Activated naive CD8-positive, alpha-beta T cell treated with anti-CD3 and anti-CD28 coated beads, Interleukin-2, amount 50 U/mL, for 16 hours (primary cell): ENCODE measurements at places on chromosomes 12 and 14.

GRCh38 chr12:123120452-123121166 is 30.3 kb downstream of the PITPNM2 start:
- no peak for DNase-seq

DNA sequence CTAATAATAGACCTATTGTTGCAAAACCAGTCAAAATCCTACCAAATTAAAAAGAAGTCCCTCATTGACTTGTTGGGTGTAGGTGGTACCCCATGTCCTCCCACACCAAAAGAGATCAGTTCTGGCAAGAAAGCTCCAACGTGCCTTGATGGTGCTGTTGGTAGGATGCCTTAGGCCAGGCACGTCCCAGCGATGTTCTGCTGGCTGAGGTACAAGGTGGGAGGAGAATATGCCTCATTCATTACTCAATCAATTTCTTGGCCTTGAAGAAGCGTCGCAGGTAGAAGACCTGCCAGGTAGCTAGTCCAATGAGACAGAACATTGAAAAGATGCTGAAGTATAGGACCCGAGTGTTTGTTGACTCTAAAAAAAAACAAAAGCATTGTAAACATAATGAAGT is 7.8 kb upstream of the NEK9 start:
- no peak for DNase-seq

DNA sequence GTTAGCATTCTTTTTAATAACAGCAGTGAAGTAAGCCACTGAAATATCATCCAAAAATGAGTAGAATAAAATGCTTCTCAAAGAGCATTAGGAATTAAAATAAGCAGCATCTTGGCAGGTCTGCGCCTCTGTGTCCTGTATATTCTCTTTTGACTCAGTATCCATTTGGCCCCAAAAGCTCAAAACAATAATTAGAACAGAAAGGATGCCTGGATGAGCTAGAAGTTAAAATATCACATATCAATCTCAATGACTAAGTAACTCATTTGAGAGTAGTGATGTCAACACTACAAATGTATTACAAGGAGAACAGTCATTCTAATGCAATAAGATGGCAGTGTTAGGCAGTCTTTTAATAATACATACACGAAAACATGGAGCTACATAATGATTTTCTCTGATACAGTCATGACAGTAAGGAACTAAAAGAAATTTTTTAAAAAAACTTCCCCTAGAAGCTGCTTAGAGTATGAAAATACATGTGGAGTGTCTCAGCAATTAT is 160.9 kb upstream of the ABCD2 start:
- DNase-seq: no peak

DNA sequence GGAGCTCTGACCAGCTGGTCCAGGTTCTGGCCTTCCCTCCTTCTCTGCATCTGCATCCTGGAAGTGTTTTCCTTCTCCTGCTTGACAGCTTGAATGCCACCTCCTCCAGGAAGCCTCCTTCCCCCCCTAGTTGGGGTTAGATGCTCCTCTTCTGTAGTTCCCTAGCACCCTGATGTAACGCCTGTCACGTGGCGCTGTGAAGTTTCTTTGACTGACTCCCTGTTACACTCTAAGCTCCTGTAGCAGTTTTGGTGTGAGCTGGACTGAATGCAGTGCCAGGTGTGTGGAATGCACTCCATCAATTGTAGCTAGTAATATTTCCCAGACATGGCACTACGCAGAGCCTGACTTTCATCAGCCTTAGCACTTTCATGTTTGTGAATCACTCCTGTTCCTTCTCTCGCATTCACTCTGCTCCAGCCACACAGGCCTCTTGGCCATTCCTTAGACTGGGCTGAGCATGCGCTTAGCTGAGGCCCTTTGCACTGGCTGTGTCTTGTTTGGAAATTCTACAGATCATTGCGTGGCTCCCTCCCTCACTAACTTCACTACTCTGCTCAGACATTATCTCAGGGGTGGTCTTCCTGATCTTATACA is 2.1 kb upstream of the FAIM2 start:
- no peak for DNase-seq

DNA sequence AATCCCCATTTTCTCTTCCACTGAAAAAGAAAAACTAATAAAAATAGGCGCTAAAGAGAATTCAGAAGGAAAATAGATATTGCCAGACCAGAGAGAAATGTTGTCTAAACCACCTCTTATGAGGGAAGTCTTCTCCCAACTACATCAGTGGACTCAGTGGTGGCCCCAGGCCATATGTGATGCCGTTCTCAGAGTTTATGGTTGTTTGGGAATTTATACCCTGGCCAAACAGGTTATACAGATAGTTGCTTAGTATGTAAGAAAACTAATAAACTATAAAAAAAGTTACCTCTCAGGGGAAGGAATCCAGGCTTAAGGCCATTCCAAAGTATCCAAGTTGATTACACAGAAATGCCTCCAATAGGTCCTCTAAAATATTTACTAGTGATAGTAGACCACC is 103.4 kb upstream of the RBM19 start:
- DNase-seq: no peak

- no peak for DNase-seq
These were observed 15.1 kb downstream of the PPM1H start for GRCh38 chr12:62919838-62920237.

GRCh38 chr12:54368025-54368708 is 3.9 kb upstream of the GPR84 start:
- DNase-seq: no peak

GRCh38 chr12:131380965-131381705 is 329.8 kb upstream of the SFSWAP start:
- no peak for DNase-seq

DNA sequence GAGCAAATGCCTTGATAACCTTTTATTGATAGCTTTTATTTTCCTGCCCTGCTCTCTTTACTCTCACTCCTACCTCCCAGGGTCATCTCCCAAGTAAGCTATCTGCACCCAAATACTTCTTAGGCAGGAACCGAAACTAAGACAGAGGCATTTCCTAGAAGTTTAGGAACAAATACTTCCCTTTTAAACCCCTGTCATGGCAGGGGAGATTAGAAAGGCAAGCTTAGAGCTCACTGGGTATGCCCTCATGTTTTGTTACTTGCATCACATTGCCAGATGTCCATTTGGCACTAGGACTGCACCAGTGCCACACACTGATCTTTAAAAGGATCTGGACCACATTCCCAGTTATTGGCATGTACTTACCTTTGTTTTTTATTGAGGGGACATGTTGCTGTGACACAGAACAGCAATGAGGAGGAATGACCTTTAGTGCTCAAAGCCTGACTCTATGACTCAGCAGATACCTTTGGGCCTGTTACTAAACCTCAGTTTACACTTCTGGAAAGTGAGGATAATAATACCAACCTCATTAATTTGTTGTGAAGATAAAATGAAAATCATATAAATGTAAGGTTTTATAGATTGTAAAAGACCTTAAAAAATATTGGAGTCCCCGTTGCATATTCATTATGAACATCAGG is 40.9 kb upstream of the MBIP start:
- no peak for DNase-seq

- no peak for DNase-seq
These were observed 429.9 kb downstream of the DAD1 start for GRCh38 chr14:22159099-22159498.

GRCh38 chr14:20657216-20658211 is 16.0 kb upstream of the OR6S1 start:
- no peak for DNase-seq

GRCh38 chr12:112671564-112671963 is 120.0 kb upstream of the RPH3A start:
- no peak for DNase-seq

- DNase-seq: no peak
These were observed 4.6 kb downstream of the TMEM120B start for GRCh38 chr12:121717041-121717699.

GRCh38 chr12:62787023-62787422 is 147.9 kb downstream of the PPM1H start:
- DNase-seq: no peak

DNA sequence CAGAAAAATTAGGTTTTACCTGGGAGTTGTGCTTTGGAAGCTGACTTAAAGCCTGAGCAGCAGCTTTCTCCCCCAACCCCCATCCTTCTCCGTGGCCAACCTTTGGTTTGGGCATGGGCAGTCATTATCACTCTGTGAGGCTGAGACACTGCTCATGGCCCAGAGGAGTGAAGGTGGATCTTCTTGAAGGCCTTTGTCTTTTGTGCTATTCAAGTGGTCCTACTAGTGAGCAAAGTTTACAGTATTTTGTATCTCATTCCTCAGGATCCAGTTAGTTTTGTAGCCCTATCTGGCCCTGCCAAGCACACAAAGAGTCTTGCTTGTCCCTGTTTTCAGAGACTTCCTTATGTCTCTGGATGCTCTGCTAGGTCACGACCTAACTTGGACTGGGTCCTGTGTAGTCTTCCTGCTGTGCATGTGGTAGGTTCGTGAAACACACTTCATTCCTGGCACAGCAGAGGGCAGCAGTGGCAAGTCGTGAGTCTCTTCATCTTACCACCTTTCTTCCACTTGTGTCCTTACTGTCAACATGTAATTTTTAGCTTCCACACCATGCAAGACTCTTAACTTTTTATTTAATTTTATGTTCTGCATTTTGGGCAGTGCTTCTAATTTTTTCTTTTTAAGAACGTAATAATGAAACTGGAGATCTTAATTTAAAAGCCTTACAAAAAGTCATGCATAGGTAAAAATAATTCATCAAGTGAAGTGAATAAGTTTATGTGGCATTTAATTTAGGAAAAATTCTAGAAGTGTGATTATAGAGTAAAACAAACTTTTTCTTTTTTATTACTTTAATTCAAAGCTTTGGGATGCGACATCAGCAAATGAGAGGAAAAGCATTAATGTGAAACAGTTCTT is 53.7 kb downstream of the APAF1 start:
- no peak for DNase-seq

GRCh38 chr14:37985826-37986470 is 221.8 kb upstream of the SSTR1 start:
- DNase-seq: peak; percentile 9

DNA sequence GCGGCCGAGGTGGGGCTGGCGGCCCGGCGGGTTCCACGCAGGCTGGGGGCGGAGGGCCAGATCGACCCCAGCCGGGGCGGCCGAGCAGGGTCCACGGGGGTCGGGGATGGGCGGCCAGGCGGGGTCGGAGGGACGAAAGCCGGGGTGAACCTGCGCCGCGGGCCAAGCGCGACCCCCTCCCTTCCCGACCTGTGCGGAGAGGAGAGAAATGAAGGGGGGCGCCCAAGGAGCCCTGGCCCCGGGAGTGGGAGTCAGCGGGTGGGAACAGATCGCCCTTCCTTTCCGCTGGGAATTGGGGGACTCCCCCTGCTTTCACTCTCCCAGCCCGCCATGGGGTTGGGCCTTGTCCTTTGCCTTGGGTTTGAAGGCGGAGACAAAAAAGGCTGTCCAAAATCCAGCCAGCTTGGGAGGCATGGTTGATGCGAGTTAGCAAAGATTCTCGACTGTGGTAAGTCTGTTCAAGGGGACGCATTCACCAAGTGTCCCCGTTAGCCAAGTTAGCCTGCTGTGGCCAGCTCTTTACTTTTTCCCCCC is 559 bp upstream of the CKAP4 start:
- no peak for DNase-seq

DNA sequence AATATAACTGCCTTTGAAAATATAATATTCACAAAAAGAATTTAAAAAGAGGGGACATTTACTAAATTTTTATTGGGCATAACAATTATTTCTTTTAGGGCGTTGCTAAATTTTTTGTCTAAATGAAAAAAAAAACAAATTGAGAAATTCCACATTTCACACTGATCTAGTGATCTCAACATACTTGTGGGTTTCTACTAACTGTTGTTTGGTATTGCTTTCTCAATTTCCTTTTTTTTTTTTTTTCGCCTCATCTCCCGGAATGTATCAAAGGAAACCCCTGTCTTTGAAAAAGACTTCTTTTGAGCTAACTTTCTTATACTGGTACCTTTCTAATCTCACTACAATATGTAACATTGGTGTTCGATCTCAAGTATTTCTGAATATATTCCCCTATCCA is at the start of gene CLEC4D:
CLEC4D (plus strand) TSS at position 248 of the 400 bp plus-strand sequence. CDS start 230 bp downstream, outside the sequence.
- DNase-seq: no peak

- no peak for DNase-seq
These were observed 3.3 kb downstream of the BRMS1L start for GRCh38 chr14:35829449-35829848.

GRCh38 chr14:99975190-99975589 is 90.0 kb upstream of the EVL start:
- DNase-seq: no peak

- DNase-seq: no peak
These were observed 23.1 kb downstream of the EEA1 start for GRCh38 chr12:92905811-92906554.

GRCh38 chr14:90274019-90274418 is 17.7 kb downstream of the PSMC1 start:
- DNase-seq: no peak

DNA sequence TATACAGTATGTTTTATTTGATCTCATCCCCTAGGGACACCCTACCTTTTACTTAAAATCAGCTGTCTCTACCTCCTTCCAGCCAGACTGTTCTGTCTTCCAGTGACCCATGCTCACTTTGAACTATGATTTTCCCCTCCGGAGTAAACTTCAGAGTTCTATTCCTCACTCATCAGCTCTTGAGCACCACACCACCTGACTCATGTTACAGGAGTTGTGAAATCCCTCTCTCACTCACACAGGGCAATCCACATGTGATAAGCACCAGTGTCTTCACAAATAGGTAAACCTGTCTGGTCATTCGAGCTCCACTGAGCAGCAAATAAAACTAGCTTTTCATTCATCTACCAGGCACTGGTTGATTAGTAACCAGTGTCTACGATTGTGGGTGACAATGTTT is 177.3 kb upstream of the BMP4 start:
- no peak for DNase-seq

GRCh38 chr12:96070670-96071279 is 35.4 kb upstream of the LTA4H start:
- DNase-seq: no peak

GRCh38 chr12:117830471-117830870 is 138.3 kb downstream of the KSR2 start:
- DNase-seq: no peak

DNA sequence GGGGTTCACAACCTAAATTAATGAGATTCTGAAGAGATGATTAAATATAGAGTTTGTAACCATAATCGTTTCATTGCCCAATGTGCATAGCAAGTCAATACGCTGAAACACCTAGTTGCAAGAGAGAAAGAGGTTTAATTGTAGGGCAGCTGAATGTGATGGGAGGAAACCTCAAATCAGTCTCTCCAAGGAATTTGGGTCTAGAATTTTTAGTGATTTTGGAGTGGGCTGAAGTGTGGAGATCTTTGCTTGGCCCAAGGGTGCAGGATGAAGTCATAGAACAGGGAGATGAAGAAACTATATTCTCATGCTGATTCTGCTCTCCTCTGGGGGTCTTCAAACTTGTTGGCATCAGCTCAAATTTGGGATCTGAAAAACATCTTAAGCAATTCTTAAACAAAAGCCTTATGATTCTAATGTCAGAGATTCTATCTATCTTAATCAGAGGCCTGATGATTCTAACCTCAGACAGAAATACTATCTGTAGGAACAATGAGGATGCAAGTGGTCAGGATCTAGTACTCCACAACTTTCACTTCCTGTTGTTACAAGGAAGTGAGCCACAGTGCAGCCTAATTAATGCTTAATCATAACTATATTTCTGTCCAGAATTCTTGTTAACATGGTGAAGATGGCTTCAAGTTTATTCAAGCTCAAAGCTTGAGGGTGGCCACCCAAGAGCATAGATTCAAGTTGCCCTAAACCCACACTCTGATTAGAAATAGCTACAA is 80.2 kb upstream of the FUT8 start:
- DNase-seq: no peak
